Fibroblast of skin of scalp (primary cell): ENCODE measurements at places on chromosomes 13 and 19.

DNA sequence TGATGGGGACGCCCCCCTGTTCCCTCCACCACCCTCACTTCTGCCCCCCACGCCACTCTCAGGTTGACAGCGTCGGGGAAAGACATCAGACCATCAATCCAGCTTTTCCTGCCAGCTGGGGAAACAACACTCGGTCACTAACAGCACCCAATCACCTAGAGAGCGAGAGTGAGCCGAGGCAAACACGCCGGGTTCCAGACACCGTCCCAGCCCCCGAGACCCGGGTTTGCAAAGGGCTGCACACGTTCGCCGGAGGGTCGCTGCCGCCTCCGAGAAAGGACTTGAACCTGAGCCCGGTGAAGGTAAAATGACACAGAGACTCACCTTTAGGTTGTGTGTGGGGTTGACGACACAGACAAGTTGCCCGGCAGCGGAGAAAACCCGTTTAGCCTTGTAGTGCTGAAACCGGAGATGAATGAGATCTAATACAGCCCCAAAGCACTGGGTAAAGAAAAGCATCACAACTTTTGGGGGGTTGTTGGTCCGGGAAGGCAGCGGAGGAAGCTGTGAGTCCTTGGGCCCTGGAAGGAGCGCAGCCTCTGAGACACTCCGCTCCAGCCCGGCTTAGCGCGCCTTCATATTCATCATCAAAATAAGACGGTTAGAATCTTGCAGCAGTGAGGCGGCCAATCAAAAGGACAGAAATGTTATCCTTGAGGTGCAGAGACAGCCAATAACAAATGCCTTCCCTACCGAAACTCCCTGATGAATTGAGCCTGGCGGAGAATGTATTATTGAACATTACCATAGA lies at the start of gene SIAH3:
TSS of gene SIAH3 (minus strand) at position 583 of the 751 bp plus-strand sequence. CDS start at position 459, 124 bp downstream.
- peak; percentile 52 for DNase-seq

DNA sequence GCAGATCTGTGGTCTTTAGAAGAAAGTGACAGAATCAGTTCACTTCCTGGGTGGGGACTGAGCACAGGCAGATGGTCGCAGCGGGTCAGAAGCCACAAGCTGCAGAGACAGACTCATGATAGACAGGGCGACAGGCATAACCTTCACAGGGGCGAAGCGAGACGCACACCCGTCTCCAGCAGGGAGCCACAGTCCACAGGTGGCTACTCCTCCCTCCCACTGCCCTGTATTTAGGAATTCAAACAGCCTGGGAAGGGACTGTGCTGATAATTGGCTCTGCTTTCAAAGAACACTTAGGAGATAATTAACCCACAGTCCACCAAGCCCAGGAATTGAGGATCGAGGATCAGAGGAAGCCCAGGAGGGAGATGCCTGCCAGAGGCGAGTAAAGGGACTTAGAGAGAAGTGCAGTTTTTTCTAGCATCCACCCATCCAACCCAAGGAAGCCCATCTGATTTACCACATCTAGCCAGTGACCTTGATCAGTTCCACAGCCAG lies 23.2 kb downstream of the RFX2 start:
- no peak for DNase-seq

DNA sequence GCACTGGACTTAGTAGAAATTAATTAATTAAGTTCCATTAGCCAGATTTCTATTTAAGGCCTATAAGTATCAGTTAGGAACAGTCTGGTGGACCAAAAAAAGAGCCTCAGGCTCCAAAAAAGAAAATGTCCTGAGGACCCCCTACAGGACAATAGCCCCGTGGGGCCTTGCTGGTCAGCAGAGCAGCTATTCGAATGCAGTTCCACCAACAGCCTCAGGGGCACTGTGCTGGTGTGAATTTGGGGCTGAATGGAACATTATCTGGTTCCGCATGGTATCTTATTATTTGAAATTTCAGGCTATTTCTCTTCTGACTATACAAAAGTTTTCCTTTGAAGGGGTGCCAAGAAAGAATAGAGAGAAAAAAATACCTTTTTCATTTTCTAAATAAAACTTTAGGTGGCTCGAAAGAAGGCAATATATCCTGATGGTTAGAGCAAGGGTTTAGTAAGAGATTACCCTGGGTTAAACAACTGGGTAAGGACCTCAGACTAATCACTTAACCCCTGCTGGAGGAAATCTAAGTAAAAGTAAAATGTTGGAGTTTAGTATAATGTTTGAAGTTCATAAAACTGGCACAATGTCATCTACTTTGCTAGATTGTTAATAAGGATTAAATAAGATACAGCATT lies 147.2 kb downstream of the MIPEP start:
- no peak for DNase-seq

DNA sequence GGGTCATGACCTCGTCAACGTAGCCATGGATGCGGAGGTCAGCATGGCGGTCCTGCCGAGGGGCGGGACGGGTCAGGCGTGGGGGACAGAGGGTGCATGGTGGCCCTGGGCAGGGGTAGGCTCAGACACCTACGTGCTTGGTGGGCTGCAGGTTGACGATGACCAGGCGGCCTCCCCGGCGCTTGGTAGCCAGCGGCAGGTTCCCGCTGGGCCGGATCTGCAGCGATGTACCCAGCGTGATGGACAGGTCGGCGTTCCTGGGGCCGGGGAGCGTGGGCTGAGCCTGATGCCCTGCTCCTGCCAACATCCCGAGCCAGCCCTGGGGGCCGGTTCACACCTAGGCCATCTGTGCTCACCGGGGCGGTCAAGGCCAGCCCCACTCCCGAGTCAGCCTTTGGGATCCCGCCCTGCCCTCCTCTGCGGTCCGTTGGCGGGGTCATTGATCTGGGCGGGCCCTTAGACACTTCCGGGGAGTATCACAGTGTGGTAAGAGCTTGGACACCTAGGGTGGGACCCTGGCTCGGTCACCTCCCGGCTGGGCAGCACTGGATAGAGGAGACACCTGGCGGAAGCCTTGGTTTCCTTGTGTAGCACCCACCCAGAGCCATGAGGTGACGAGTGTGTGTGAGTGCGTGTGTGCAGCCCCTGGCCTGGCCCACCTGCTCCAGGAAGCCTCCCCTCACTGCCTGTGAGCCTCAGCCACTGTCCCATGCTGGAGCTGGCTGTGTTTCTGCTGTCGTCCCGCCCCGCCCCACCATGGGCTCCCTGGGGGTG lies 7.3 kb downstream of the SIRT6 start:
- DNase-seq = no peak

GRCh38 chr13:34777089-34777913 lies 164.8 kb upstream of the NBEA start:
- no peak for DNase-seq

DNA sequence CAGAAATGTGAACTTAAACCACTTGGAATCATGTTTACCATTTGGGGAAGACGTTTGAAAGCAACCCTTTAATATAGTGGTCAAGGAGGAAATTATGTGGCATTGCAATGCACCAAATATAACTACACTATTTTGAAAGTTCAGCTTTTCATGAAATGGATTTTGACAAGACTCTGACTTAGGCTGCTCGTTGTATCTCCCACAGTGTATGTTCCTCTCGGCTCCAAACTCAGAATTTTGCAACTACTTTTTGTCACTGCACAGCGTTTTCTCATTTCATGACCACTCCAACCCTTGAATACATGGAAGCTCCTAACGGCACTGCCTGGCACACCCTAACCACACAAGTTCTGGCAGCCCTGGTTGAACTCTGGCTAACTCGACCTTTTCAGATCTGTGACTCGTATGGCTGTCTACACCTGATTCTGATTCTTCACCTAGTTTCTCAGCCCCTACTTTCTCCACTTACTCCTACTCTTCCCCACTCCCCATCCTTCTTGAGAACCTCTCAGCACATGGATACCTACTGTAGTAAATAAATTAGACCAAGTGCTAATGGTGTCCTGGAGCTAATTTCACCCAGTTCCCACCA lies 7.0 kb upstream of the POMP start:
- DNase-seq = no peak

DNA sequence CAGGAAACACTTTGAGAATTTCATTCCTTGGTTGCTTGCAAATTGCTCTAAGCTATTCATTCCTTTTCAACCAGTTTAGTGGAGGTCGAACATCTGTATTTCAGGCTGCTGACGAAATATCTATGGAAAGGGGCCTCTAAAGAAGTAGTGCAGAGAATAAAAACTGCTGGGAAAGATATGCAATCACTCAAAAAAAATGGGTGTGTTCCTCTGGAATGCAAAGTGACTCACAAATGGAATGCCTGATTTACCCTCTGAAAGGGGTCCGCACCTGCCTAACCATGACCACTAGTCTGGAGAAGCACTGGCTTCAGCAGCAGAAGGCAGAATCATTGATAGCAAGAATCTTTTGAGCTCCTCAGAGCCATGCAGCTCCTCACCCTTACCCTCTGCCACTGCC lies 129.4 kb downstream of the PCDH9 start:
- no peak for DNase-seq

GRCh38 chr13:42109957-42110356 lies 61.5 kb downstream of the DGKH start:
- no peak for DNase-seq

DNA sequence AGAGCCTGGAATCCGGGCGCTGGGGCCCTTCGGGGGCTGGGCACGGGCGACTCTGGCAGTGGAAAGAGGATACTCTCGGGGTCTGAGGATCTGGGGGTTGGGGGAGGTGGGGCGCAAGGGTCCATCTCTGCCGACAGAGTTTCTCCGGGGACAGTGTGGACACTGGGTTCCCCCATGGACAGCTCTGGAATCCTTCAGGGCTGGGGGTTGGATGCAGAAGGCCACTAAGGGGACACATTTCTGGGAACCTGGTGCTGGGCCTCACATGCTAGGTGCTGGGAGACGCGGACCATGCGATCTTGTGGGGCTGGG lies 2.3 kb downstream of the TGFBR3L start:
- DNase-seq = no peak

DNA sequence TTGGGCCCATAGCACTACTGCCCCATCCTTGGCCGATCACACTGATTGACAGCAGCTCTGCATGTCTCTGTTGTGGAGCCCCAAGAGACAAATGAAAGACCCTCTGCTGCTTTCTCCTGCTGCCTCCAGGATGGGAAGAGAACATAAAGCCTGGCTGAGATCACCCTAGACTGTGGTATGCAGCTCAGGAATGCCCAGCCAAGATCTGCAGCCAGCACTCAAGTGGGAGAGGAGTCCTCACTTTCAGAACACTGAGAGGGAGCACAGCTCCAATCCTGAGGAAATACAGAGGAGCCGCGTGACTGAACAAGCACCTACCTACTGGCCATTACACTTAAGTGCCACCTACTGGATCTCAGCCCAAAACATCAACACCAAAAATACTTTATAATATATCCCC lies 203.0 kb downstream of the POSTN start:
- peak; percentile 78 for DNase-seq

DNA sequence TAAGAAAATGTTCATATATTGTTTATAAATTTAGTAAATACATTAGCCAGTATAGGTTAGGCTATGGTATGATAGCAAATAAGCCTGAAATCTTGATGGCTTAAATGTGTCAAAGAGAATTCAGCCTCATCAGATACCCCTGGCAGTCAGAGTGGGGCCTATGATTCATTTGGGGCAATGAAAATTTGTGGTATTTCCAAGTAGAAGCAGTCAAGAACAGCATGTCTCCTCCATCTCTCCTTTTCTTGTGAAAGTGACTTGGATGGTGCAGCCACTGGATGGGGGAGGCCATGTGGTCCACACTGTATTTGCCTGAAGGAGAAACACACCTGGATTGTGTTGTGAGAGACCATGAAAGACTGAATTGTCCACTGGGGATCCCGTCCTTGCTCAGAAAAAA lies 82.7 kb downstream of the DLEU7 start:
- peak; percentile 62 for DNase-seq

- no peak for DNase-seq
Measured at GRCh38 chr13:74835579-74835978, 646.4 kb downstream of the TBC1D4 start.

- DNase-seq = peak; percentile 44
Measured at GRCh38 chr19:48878196-48879024, 6.2 kb downstream of the PPP1R15A start.

DNA sequence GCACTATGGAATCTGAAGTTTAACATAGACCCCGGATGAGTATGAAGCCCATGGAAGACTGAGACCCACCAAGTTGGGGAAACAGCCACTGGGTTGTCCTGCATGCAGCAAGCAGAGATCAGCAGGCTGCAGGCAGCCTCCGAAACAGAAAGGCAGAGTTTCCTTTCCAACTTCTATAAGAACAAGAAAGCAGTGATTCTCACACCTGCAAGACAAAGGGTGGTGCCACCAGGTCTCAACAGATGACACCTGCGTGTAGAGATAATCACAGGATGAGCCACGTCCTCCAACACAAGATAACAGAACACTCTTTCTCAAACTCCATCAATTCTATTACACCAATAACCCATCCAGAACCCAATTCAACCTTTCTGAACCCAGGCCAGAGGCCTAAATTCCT lies 457.9 kb downstream of the FOXO1 start:
- DNase-seq = no peak

DNA sequence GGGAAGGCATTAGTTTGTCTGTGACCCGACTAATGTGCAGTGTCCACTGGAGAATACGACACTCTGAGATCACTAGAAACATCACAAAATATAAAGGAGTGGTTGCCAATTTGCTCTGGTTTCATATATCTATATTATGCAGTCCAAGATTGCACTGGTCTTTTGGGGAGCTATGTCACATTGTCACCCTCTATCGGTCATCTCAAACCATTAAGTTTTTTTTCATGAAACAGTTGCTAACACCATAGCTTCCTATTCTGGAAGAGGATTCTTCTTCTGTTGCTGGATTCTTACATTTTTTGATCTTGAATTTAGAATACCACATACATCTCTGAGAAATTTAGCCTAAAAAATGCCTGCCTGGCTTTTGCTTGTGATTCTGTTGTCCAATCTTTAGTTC lies 168.6 kb downstream of the LACC1 start:
- no peak for DNase-seq

GRCh38 chr19:16446724-16447368 lies 24.9 kb downstream of the EPS15L1 start:
- peak; percentile 72 for DNase-seq

DNA sequence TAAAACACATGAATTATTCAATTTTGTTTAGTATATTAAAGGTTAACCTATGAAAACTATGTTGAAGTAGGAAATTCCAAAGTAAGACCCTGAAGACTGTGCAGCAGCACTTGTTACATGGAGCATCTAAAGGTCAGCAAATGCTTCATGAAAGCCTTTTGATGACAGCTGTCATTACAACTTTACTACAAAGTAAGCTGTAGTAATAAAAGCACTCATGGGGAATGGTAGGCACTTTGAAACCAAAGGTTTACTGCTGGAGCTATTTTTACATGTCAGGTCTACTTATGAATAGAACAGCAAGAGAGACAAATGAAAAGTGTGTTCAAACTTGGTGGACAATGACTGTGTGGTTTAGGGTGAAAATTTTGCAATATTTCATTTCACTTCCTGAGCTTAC lies 672.5 kb upstream of the PCDH20 start:
- DNase-seq = no peak

DNA sequence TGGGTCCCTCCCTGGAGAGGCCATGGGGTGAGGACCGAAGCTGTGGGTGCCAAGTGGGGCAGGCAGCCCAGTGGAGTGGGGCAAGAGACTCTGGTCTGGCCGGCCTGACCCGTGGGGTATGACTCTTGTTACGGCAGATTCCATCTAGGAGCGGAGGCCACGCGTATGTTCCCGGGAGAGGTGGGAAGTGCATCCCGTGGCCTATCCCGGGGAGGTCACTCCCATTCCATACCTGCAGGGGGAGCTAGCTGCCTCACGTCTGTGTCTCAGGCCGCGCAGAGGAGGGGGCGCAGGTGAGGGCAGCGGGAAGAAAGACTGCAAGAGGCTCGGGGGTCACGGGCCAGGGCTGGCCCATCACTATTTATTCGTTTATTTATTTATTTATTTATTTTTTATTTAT lies 4.9 kb downstream of the CSNK1G2 start:
- peak; percentile 38 for DNase-seq
